ENCODE measurements at places on chromosomes 13 and 19.

GRCh38 chr13:34591900-34592529, 350.1 kb upstream of the NBEA start:
- DNase-seq, result no peak

GRCh38 chr13:50116430-50116973, 101.3 kb downstream of the KCNRG start:
- DNase-seq, result no peak

DNA sequence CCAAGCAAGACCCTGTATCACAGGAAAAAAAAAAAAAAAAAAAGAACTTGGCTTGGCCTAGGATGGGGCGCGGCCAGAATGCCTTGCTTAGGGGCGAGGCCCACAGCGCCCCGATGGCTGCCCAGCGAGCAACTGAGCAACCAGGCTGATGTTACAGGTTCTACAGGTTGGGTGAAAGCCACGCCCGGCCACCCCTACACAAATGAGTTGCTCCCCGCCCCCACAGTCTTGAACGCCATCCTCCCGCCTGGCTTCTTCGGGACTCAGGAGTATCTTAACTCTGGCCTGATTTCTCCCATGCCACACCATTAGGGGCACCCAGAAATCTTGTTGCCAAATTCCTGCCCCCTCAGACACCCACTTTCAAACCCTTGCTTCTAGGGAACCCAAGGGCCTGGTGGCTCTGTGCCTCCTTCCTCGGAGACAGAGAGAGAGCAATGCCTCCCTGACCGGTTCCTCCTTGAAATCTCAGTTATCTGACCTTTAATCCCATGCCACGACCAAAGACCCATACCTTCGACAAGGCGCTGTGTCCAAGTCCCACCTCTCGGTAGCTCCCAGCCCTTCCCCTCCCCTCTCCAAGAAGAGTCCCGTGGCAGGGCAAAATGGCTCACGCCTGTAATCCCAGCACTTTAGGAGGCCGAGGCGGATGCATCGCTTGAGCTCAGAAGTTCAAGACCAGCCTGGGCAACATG, 1.1 kb upstream of the CBLC start:
- no peak for DNase-seq

DNA sequence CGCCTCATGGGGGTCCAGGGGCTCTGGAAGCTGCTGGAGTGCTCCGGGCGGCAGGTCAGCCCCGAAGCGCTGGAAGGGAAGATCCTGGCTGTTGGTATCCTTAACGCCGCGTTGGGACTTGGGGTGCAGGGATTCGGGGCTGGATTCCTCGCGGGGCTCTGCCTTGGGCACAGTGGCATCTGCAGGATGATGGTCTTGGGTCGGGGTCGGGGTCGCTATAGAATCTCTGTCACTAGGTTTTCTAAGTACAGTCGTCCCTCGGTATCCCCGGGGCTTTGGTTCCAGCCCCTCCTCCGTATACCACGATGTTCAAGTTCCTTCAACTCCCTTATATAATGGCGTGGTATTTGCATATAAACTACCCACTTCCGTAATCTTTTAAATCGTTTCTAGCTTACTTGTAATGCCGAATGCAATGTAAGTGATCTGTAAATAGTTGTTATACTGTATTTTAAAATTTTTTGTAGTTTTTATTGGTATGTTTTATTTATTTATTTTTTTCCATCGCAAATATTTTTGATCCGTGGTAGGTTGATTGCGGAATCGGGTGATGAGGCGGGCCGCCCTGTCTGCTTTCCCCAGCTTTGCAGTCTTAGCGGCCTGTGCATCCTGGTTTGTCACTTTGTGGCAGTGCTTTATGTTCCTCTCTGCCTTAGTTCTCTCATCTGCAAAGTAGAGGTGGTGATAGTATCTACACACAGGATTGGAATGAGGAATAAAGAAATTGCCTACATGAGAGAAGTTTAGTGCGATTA, 606 bp downstream of the ERCC5 start:
- DNase-seq, result peak; percentile 73

GRCh38 chr13:25920277-25920676, 131.5 kb downstream of the SHISA2 start:
- DNase-seq, result no peak

DNA sequence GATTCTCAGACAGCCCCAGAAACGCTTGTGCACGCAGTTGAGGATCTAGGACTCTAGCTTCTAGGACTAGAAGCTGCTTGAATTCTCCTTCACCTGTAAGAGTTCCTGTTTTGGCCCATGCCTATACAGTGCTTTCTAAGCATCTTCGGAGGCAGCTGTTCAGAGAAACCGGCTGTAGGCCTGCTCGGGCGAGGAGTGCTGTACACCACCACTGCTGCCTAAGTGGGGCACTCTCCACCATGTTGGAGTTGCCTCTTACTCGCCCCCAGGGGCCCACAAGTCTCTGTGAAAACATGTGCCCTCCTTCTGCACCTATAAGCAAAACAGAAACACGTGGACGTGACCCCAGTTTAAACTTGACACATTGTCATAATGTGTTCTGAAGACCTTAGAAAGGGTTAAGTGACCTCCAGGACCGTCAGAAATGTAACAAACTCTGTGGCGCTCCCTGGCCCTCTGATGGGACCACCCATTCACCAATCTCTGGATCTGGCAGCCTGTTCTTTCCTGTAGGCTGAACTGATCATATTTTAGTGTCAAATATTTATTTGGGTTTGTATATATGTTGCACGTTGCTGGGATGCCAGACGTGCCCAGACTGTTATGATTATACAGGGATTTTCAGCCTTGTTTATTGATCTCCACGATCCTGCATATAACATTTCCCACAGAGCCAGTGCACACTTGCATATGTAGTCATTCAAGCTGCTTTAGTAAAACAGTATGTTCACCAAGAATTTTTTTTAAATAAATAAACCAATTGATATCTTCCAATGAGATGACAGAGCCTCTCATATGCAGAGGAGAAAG, 60.8 kb downstream of the C13orf42 start:
- DNase-seq, result peak; percentile 49

DNA sequence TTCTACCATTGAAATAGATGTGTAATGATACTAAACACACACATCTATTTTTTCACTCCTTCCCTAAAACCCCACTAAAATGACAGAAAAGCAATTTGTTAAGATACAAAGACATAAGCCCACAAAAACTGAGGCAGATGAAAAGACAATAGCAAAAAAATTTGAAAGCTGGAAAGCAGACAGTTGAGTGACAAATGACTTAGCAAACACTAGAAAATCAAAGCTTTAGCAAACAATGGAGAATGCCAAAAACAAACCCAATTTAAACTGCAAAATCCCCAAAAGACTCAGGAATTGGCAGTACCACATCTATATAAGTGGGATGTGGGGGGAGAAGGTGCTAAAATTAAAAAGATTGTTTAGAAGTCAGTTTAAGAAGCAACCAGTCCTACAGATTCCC, 9.5 kb downstream of the TSC22D1 start:
- DNase-seq, result no peak

DNA sequence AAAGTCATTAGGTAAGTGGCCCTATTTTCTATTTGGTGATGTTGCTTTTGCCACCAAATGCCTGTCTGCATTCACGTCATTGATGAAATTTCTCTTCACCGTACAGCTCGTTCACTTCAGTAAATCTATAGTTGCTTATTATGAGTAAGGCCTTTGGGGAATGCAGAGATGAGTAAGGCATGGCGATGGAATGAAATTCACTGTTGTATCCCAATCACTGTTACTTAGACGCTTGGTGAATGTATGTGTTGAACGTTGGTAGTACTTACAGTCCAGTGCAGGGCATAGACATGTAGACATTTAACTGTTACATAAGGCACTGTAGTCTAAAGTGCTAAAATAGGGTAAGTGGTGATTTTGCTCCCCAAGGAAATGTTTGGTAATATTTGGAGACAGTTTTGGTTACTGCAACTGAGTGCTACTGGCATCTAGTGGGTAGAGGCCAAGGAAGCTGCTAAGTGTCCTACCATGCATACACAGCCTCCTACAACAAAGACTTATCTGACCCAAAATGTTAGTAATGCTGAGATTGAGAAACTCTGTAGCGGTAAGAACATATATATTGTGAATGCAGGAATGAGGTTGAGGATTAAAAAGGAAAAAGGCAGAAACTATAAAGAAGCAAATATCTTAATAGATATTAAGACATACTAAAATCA, 5.8 kb downstream of the AKAP11 start:
- peak; percentile 23 for DNase-seq

All from eye (tissue), 1 donor.